ENCODE measurements at places on chromosomes 13 and 19.

GRCh38 chr19:19269952-19270694, 3.0 kb downstream of the TM6SF2 start:
- no peak for DNase-seq

DNA sequence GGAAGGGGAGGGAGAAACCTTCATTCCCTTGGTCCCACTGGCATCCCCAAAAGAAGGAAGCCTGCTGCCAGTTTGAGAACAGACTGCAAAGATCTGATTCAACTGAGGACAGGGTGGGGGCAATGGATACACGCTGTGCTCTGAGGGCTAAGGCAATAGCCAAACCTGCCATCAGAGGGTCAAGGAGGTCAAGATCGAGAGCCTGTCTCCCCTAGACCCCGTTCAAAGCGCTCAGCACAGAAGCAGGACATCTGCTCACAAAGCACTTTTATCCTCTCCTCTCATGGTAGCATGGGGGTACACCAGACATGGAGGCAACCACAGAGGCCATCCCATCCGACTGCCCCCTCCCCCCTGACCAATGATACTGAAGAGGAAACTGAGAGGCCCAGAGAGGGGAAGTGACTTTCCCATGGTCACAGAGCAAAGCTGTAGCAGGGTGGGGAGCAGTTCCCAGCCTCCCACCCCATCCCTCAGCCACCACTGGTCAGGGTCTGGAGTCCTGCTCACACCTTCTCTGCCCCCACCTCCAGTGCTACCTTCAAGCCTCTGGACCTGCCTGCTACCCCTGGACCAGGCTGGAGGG, 11.1 kb downstream of the POU2F2 start:
- DNase-seq, result no peak

DNA sequence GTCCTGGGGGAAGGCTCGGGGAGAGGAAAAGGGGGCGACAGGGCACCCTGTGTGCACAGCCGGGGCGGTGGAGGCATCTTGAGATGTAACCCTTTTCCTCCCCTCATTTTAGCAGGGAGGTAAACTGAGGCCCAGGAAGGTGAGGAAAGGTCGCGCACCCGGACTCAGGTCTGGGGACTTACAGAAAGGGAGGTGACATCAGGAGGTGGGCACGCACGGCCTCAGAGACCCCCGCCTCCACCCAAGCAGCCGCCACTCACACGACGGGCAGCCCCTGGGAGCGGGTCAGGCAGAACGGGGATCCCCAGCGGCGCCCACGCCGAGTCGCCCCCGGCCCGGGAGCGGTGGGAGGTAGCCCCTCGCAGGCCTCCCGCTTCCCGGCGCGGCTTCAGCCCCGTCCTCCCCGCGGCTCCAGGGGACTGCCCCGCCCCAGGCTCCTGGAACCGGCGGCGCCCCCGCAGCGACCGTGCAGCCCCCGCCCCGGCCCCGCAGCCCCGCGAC, 477 bp downstream of the PIP5K1C start:
- DNase-seq, result no peak

GRCh38 chr19:32558607-32559228, 22.3 kb upstream of the PDCD5 start:
- no peak for DNase-seq

- no peak for DNase-seq
Observed at GRCh38 chr13:20984879-20985278, 76.5 kb downstream of the LATS2 start.

- peak; percentile 17 for DNase-seq
Observed at GRCh38 chr13:44576351-44577235, 463 bp upstream of the TSC22D1 start.

- DNase-seq, result no peak
Observed at GRCh38 chr13:31090961-31091624, 70.6 kb downstream of the HSPH1 start.

GRCh38 chr13:112771139-112771876, 81.5 kb downstream of the ATP11A start:
- no peak for DNase-seq

DNA sequence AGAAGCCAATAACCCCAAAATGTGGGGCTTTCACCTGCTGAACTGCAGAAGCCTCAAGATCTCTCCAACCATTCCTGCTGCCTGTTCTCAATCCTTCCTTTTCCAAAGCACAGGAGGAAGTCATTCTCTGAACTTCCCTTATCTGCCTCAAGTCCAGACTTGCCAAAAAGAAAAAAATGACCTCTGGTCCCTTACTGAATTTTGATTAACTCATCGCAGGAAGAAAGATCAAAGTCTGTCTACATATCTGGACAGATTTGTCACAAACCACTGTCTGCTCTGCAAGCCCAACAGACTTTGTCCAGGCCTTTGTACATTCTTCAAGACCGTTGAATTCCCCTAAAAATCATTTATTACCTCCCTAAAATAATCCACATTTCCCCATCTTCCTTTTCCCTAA, 126.5 kb upstream of the NBEA start:
- no peak for DNase-seq

DNA sequence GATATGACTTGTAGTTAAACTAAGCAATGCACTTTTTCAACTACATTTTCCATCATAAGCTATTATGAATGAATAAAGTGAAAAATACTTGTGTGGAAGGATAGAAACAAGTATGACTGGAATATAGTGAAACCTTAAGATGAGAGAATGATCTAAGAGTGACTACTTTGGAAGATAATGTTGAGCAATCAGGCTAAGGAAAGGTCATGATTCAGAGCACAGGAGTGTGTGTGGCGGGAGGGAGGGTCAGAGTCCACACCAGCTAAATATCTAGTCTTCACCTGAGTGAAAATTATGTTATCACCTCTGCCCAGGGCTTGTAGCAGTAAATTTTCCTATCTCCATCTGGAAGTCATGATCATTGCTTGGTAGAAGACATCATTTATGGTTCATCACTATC, 833.4 kb upstream of the ATXN8OS start:
- DNase-seq, result no peak

GRCh38 chr13:84553227-84553626, 671.0 kb upstream of the SLITRK1 start:
- no peak for DNase-seq

- DNase-seq, result no peak
Observed at GRCh38 chr13:77360032-77360685, 33.3 kb upstream of the MYCBP2 start.

DNA sequence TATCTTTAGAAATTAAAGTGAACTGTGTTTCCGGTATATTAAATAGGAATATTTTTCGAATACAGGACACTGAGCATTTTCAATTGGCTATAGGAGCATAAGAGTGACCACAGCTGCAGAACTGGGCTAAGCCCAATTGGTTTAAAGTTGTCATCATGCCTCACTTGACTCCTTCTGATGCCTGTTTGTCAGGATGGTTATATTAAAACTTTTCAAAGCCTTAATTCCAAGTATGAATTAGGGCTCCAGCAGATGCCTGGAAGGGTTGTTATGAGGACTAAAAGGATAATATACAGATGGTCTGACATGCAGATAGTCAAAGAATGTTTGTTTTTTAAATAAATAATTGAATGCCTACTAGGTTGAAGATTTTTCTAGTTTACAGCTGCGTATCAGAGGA, 100.0 kb downstream of the LMO7 start:
- DNase-seq, result no peak

GRCh38 chr19:6572217-6572616, 18.7 kb downstream of the CD70 start:
- no peak for DNase-seq

DNA sequence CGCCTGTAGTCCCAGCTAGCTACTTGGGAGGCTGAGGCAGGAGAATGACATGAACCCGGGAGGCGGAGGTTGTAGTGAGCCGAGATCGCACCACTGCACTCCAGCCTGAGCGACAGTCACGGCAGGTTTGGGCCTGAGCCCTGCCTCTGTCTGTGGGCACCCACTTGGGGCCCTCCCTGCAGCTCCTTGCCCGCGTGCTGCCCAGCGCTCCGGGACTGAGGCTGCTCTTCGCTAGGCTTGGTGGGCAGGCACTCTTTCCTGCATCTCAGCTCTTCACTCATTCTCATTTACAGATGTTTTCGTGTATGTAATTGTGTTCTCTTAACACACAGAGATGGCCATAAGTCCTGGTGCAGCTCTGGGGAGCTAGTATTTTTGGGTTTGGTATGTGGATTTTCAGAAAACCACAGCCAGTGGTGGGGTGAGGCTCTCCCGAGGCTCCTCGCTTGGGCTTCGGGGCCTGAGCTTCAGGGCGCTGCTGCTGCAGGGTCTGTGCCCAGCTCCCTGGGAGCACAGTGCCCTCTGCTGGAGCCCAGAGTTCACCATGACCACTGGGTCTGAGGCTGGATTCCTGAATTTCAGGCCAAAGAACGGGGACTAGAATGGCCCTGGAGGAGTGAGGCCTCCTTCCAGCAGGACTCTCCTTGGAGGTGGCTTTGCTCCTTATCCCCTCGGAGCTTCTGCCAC, 15.2 kb downstream of the UPF1 start:
- DNase-seq, result peak; percentile 60

- DNase-seq, result peak; percentile 85
Observed at GRCh38 chr13:27621366-27622101, at the start of gene POLR1D. POLR1D (plus strand) TSS chr13:27621892; CDS start chr13:27621984, 92 bp downstream.

GRCh38 chr19:29783627-29784190, 28.1 kb upstream of the CCNE1 start:
- no peak for DNase-seq

DNA sequence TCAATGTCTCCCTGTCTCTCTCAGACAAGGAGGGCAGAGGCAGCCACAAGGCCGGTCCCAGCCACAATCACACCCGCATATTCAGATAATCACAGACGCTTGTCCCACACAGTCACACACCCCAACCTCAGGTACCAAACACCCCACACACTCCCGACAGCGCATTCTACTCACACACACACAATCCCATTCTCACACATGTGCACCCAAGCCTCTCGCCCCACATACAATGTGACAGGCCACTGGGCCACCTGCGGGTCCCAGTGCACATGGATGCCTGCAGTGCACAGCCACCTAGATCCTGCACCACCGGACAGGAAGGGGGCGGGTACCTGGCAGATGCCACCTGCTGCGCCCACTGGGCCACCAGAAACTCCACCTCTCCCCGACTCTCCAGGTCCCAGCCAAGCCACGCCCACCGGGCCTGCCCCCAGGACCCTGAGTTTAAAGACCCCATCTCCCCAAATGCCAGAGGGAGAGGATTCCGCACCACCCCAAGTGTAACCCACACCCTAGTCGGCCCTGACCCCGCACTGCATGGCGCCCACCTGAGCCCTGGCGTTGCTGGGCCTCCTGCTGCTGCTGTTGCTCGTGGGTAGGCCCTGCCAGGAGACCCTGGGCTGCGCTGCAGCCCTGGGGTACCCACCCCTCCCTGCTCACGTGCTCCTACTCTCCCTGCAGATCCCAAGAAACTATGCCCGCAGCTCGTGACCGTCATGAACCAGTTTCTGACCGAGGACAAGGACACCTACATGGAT, 10.6 kb downstream of the SCGB2B2 start:
- no peak for DNase-seq

GRCh38 chr19:47651691-47652090, 42.8 kb downstream of the BICRA start:
- DNase-seq, result no peak

DNA sequence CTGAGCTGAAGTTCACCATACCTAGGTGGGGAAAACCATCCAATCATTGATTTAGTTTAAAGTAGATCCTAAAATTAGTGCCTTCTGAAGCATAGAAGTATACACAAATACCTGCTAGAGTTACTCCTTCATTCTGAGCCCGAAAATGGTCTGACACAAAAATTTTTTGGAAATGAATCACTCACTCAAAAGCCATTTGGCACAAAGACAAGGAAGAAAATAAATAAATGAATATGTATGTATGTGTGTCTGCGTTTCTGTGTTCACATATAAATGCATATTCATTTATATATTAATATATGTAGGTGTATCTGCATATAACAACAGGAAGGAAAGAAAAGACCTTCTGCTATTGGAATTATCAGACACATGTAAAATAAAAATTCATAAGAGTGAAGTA, 614.4 kb upstream of the PCDH9 start:
- no peak for DNase-seq

DNA sequence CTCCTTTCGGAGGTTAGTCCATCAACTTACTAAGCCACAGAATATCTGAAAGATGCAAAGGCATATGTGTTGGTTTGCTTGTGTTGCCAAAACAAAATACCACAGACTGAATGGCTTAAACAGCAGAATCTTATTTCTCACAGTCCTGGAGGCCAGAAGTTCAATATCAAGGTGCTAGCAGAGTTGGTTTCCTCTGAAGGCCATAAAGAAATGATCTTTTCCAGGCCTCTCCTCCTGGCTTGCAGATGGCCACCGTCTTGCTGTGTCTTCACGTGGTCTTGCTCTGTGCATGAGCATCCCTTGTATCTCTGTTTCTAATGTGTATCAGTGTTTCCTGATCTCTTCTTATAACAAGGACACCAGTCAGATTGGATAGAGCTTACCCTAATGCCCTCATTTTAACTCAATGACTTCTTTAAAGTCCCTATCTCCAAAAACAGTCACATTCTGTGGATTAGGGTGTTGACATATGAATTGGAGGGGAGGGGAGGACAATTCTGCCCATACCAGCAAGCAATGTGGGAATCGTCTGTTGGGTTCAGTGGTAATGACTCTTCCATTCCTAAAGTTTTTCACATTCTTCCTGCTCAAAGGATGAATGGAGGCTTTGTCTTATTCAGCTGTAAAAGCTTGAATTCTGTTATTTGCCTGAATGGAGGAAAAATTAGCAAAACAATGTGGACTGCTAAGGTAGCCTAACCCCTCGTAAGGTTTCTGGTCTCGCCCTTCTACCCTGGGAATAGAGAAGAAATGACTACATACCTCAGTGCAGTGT, 715.7 kb downstream of the DIAPH3 start:
- DNase-seq, result no peak

GRCh38 chr19:4596033-4596904, 36.8 kb upstream of the SEMA6B start:
- no peak for DNase-seq

GRCh38 chr19:41637484-41637883, 10.6 kb upstream of the CEACAM4 start:
- no peak for DNase-seq

- no peak for DNase-seq
Observed at GRCh38 chr13:75802161-75802560, 166.0 kb downstream of the LMO7 start.

DNA sequence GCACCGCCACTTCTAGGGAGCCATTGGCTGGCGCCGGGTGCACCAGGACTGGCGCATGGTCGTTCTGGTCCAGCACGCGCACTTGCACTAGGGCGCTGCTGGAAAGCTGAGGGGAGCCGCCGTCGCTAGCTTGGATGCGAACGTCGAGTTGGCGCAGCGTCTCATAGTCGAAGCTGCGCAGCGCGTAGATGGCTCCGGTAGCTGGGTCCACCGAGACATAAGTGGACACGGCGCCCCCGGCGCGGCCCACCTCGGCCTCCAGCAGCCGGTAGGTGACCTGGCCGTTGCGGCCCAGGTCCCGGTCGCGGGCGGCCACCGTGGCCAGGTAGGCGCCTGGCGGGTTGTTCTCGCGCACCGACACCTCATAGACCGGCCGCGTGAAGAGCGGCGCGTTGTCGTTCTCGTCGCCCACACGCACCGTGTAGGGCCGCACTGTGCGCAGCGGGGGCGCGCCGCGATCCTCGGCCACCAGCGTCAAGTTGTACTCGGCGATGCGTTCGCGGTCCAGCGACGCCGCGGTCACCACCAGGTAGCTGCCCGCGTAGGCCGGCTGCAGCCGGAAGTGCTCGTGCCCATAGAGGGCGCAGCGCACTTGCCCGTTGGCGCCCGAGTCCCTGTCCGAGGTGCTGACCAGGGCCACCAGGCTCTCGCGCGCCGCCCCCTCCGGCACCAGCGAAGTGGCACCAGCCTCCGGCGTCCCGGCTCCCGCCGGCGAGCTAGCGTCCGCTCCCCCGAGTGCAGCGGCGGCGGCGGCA, 1.7 kb downstream of the PCDH8 start:
- DNase-seq, result no peak

Data from CD4-positive, alpha-beta T cell treated with Interleukin-15 for 4 hours (primary cell).